ENCODE measurements at places on chromosomes 1 and 21.
A peak's percentile ranks its signal among the peaks of the same experiment; 100 is the strongest.

- DNase-seq: no peak
These were observed 567.6 kb downstream of the MRPL39 start for GRCh38 chr21:25039461-25040380.

- DNase-seq: no peak
These were observed 27.5 kb upstream of the RASAL2 start for GRCh38 chr1:178066296-178066907.

GRCh38 chr1:220207411-220207810 lies 64.8 kb downstream of the RAB3GAP2 start:
- DNase-seq: no peak

GRCh38 chr21:16891821-16892220 lies 621.0 kb upstream of the CXADR start:
- DNase-seq: peak; percentile 32

DNA sequence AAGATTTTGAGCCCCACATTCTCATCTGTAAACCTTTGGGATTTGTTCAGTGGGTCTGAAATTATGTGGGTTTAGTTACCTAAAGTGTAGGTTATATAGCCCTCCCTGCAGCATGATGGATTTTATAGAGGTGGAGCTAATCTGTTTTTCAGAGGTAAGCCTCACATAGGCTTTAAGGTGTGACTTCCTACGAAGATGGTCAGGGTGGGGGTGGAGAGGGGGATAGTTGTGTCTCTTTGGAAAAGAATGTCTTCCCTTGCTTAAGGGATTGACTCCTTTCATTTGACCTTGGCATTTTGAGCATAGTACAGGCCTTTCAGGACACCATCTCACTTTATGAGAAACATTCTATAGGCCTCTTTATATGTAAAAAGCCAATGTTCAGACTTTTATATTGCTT lies 3.4 kb downstream of the CACHD1 start:
- DNase-seq: no peak

DNA sequence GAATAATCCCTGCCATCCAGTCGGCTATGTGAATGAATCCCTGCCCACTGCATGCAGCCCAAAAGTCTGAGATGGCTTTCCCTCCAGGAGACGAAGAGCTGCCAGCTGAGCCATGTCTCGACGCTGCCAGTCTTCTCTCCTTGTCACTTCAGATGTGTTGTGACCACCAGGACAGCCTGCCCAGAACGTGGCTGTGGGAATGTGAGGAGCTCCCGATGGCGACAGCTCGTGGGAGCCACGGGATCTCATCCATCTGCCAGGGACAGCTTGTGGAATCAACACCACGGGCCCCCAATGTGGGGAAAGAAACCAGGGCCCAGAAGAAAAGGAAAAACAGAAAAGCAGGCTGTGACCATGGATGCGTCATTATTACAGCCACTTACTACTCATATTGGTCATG lies 67.2 kb downstream of the NFASC start:
- no peak for DNase-seq

DNA sequence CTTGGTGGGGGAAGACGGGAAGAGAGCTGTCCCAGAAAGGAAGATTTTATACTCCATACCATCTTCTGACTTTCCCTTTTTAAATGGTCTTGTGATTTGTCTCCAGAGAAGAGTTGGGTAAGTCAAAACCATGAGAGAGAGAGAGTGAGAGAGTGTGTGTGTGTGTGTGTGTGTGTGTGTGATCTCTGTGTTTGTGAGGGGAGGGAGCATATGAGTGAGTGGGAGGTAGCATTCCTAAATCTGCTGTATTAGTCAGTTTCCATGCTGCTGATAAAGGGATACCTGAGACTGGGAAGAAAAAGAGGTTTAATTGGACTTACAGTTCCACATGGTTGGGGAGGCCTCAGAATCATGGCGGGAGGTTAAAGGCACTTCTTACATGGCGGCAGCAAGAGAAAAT lies 102.0 kb upstream of the VANGL1 start:
- DNase-seq: no peak

DNA sequence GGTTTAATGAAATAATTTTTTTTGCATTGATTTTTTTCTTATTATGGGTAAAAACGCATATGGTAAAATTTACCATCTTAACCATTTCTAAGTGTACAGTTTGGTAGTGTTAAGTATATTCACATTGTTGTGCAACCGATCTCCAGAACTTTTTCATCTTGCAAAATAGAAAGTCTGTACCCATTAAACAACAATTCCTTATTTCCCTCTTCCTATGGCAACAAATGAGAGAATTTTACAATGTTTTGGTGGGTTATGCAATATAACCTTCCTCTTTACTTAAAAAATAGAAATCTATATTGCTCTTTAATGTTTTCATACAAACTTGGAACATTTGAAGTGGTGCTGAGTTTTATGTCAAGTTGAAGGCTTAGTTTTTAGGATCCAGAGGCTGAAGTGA lies 26.6 kb downstream of the MAP3K7CL start:
- DNase-seq: no peak

- DNase-seq: no peak
These were observed 2.0 kb downstream of the HUNK start for GRCh38 chr21:31874812-31875212.

- DNase-seq: no peak
These were observed 33.3 kb upstream of the MUTYH start for GRCh38 chr1:45373573-45373972.

DNA sequence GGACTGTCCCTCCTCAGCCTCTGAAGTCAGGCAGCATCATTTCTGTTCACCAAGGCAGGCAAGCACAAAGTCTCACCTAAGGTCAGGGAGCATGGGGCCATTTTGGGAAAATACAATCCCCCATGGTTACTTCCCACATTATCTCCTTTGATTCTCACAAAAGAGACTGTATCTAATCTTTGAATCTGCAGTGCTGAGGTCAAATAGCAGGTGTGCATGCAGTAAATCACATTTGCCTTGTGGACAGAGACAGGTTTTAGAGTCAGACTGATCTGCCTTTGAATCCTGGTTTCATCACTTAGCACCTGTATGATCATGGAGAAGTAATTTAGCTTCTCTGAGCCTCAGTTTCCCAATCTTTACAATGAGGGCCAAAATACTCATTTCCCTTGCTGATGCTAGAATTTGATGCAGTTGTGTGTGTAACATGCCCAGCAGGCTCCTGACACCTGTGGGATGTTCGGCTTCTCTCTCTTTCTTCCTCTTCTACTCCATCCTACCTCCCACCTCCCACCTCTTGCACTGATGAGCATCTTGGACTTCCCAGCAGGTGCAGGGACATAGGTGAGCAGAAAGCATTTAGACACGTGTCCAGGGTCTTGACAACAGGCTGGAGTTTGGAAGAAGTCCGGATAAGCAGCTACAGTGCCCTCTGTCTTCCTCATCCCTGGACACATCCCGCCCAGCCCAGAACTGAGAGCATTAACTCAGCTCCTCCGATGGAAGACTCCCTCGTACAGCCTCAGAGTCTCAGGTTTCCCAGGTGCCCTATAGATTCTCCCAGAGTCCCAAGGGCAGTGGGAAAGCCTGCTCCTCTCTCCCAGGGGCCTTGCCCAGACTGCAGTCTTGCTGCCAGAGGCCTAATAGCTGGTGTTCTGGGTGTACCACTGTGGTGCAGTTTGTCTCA lies 18.9 kb downstream of the NENF start:
- DNase-seq: no peak

GRCh38 chr1:150925080-150925479 lies 1.1 kb upstream of the SETDB1 start:
- no peak for DNase-seq

- no peak for DNase-seq
These were observed 10.2 kb downstream of the EEIG2 start for GRCh38 chr1:108570128-108570527.

GRCh38 chr1:49364676-49365075 lies 588.0 kb upstream of the BEND5 start:
- DNase-seq: no peak

- no peak for DNase-seq
These were observed 48.0 kb upstream of the RXRG start for GRCh38 chr1:165492845-165493373.

- DNase-seq: no peak
These were observed 200.5 kb downstream of the PCP4 start for GRCh38 chr21:40067751-40068150.

- no peak for DNase-seq
These were observed 41.3 kb upstream of the KCNE1 start for GRCh38 chr21:34553151-34553952.

- peak; percentile 66 for DNase-seq
These were observed 355.1 kb downstream of the USP25 start for GRCh38 chr21:16084776-16085364.

DNA sequence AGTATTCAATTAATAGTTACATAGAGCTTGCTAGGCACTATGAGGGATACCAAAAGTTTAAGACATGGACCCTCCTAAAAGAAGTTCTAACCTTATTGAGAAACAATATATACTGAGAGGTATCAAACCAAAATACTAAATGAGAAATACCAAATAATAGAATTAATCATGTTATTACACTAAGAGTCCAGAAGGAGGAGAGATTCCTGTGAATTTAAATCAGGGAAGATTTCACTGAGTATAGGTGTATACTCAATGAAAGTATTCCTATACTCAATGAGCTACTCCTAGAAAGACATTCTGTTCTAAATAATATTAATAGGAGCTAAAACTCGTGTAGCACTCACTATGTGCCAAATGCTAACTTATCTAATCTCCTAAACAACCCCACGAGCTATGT lies 9.4 kb downstream of the CR1L start:
- DNase-seq: no peak

DNA sequence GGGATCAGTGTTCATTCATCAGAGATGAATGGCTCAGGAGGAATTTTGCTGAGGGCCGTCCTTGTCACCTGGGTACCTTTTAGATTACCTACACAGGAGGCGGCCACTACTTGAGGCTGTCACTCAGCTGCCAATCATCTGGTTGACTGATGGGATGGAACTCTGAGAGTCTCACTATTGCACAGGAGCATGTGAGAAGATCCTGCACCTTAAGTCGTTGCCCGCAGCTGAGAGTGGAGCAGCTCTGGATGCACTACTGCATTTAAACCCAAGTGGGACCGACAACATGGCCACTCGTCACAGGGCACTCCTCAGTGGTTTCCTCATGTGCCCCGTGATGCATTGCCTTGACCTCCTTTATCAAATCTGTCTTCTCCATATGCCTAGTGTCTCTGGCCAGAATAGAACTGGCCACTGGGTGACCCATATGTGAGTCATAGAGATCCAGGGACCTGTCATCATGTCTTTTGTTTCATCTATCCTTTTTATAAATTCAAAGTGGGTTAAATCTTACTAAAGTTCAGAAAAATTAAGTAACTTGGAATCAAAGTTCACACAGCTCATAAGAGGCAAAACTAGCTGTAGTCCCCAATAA lies 165.5 kb downstream of the ZSCAN20 start:
- no peak for DNase-seq

DNA sequence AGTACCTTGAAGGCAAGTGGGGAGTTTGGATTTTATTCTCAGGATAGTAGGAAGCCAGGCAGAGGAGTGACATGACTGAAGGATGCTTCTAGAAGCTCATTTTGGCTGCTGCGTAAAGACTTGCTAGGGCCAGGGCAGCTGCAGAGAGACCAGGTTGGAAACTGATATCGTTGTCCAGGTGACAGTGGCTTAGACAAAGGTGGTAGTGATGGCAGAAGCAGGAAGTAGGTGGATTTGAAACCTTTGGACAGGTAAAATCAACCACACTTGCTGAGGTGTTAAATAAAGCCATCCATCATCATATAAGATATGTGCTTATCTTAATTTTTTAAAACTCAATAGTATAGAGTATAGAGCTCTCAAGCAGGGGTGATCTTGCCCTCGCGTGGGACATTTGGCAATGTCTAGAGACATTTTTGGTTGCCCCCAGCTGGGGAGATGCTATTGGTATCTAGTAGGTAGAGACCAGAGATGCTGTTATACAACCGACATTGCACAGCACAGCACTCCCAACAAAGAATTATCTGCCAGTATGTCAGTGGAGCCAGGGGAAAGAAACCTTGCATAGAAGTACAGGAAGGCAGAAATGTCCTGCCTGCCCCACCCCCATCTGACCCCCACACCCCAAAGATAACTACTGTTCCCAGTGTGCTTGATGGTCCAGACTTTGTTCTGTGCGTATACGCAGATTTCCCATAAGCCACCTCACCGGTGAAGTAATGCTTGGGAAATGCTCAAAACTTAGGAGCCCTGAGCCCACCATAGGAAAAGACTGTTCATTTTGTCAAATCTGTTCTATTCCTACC lies 31.1 kb downstream of the TMEM51 start:
- no peak for DNase-seq

All from GM04504 (cell line).